Activated CD8-positive, alpha-beta memory T cell treated with anti-CD3 and anti-CD28 coated beads for 4 hours (primary cell): ENCODE measurements at places on chromosomes 11 and 22.

- no peak for DNase-seq
These were observed 5.9 kb upstream of the ATF4 start for GRCh38 chr22:39514373-39514973.

- DNase-seq, result no peak
These were observed 7.8 kb downstream of the MS4A12 start for GRCh38 chr11:60500276-60500910.

GRCh38 chr22:27616033-27616432 is 185.5 kb downstream of the MN1 start:
- DNase-seq, result no peak

GRCh38 chr11:123838659-123839058 is 32.5 kb upstream of the OR6M1 start:
- no peak for DNase-seq

- no peak for DNase-seq
These were observed 8.6 kb upstream of the GTSE1 start for GRCh38 chr22:46287873-46288751.

GRCh38 chr11:1751999-1752906 is 1.9 kb upstream of the IFITM10 start:
- DNase-seq, result no peak
